Fibroblast of lung (primary cell): ENCODE measurements at places on chromosomes 1 and 21. TPM values are rescaled to one million over a fixed set of nuclear protein-coding genes. Genes with fewer than 3 reads are reported as not detected.

Gene FMO3
- total RNA-seq, result 19.3 and 76.3 TPM in 2 replicates

Gene PKN2
- total RNA-seq, result 22.6 and 28.7 TPM in 2 replicates

Gene TNFAIP8L2
- total RNA-seq, result not detected in 2 replicates

Gene NAV1
- 7.2 and 19.8 TPM in 2 replicates for total RNA-seq

Gene ALX3
- not detected in 2 replicates for total RNA-seq

Gene SPRR2G
- total RNA-seq, result not detected in 2 replicates

Gene PRKAA2
- total RNA-seq, result 4.9 and 7.1 TPM in 2 replicates

Gene KIF17
- total RNA-seq, result 1.3 and 1.8 TPM in 2 replicates

Gene DSCAM
- total RNA-seq, result under 0.01 TPM in 1 of 2 replicates, not detected in the other

Gene CELA2A
- not detected in 2 replicates for total RNA-seq

Gene LCE1D
- total RNA-seq, result not detected in 2 replicates

Gene OR2T33
- not detected in 2 replicates for total RNA-seq

Gene KPRP
- not detected in 2 replicates for total RNA-seq

Gene GPR61
- total RNA-seq, result 0.26 TPM in 1 of 2 replicates, not detected in the other

Gene COL16A1
- total RNA-seq, result 80.3 and 150 TPM in 2 replicates

DNA sequence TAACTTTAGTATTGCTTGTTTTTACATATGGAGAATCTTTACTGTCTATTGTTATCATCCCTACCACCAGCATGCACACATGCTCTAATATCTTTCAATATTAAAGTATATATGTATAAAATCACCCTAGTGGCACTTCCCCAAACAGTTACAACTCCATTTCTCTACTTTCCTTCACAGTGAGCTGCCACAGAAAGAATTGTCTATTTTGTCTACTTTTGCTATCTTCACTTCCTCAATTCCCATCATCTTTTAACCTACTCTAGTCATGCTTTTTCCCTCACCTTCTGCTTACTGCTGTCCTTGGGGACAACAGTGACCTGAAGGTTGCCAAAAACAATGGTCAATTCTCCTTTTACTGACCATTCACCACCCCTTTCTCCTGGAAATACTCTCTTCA is 59.2 kb downstream of the VCAM1 start:
- no peak for DNase-seq

GRCh38 chr1:42932442-42932941 is 26.2 kb downstream of the SLC2A1 start:
- DNase-seq, result no peak

- DNase-seq, result peak; percentile 32
These were observed 3.4 kb downstream of the ZNF326 start for GRCh38 chr1:89998306-89998705.

DNA sequence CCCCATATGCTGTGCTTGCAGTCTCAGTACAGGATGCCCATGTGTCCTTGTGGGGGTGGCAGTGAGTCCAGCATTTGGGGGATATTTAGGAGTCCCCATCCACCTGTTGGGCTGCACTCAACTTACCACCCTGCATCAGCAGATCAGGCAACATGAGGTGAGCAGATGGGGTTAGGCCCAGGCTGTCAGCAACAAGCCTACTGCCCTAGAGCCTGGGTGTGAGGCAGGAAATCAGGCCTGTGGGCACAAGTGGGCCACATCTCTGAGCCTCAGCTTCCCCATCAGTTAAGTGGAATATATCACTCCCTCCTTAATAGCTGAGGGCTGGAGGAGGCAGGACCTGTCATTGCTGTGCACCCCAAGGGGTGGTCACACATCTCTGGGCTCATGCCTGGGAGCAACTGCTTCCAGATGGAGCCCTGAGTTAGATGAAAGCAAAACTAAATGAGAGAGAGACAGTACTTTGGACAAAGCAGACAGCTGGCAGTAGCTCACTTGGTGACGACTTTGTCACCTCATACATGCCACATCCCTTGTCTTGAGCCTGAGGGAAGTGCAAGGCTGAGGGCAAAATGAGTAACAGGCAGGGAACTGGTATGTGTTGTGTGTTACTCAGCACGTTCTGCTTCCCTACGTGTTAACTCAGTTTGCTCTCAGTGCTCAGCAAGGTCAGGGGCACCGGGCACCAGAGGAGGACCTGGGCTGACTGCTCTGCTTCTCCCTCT is 48.4 kb downstream of the TRIM11 start:
- DNase-seq, result no peak

DNA sequence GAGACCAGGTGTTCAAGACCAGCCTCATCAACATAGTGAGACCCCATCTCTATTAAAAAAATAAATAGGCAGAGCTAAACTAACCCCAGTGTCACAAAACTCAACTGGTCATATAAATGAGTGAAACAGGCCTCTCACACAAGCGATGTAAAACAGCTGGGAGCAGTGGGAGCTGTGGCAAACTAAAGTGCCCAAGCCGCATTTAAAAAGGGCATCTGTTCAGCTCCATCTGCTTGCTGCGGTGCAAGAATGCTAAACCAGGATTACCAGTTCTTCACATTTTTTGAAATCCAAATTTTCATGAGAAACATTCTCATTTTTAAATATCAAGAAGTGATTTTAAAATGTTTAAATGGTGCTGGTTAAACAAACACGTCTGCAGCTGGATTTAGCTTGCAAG is 50.0 kb upstream of the WNT2B start:
- DNase-seq, result no peak

- no peak for DNase-seq
These were observed 9.7 kb upstream of the DHX9 start for GRCh38 chr1:182829285-182829932.

GRCh38 chr1:201245082-201245481 is 38.2 kb upstream of the PKP1 start:
- DNase-seq, result no peak

GRCh38 chr1:77412820-77413530 is 131.2 kb downstream of the AK5 start:
- DNase-seq, result no peak

DNA sequence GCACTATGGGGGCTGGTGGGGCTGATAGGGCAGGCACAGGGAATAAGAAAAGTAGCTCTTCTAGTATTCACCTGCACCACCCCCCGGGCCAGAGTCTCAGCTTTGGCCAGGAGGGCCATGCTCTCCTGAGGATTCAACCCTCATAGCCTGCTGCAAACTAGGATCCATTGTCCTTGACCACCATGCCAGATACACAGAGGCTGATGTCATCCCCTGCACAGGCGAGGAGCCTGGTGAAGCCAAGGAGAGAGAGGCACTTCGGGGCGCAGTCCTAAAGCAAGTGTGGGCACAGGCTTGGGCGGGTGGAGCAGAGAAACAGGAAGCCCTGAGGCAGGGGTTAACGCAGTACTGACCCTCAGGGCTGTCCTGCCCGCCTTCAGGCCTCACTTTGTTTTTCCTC is 29.5 kb downstream of the TMEM53 start:
- DNase-seq, result no peak

GRCh38 chr1:232767305-232768074 is 37.7 kb upstream of the MAP10 start:
- DNase-seq, result peak; percentile 90

DNA sequence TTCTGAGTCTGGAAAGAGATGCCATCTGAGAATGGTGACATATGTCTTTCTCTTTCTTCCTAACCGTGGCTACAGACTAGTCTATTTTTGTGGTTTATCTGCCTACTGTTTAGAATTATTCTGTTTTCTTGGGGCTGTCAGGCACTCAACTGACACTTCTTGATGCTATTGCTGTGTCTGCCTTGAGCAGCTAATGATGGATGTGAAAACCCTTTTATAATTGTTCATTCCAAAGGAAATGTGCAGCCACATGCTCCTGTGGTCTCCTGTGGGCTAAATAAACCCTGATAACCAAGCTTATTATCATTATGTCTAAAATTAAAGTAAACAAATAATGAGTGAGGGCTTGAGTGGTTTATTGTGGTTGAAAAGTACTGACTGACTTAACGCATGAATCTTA is 52.7 kb upstream of the CXADR start:
- DNase-seq, result peak; percentile 58

DNA sequence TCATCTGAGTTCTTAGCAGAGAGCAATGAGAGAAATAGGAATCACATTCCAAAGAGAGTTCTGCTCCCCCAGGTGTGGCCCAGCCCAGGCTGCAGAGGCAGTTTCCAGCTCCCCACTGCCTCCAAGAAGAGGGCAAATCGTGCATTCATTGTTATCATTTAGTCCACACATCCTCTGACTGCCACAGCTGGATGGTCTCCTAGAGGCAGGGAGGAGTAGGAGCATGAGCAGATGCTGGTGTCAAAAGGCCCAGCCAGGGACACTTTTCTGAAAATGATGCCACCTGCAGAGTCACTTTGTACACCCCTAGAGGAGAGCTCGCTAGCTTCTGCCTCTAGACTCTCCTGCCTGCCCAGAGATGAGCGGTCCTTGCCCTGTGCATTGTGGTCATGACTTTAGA is 33.6 kb upstream of the GNPAT start:
- no peak for DNase-seq

GRCh38 chr1:112172294-112172882 is 182.9 kb upstream of the KCND3 start:
- DNase-seq, result peak; percentile 27

GRCh38 chr1:58528518-58528917 is 18.0 kb downstream of the OMA1 start:
- DNase-seq, result peak; percentile 67

DNA sequence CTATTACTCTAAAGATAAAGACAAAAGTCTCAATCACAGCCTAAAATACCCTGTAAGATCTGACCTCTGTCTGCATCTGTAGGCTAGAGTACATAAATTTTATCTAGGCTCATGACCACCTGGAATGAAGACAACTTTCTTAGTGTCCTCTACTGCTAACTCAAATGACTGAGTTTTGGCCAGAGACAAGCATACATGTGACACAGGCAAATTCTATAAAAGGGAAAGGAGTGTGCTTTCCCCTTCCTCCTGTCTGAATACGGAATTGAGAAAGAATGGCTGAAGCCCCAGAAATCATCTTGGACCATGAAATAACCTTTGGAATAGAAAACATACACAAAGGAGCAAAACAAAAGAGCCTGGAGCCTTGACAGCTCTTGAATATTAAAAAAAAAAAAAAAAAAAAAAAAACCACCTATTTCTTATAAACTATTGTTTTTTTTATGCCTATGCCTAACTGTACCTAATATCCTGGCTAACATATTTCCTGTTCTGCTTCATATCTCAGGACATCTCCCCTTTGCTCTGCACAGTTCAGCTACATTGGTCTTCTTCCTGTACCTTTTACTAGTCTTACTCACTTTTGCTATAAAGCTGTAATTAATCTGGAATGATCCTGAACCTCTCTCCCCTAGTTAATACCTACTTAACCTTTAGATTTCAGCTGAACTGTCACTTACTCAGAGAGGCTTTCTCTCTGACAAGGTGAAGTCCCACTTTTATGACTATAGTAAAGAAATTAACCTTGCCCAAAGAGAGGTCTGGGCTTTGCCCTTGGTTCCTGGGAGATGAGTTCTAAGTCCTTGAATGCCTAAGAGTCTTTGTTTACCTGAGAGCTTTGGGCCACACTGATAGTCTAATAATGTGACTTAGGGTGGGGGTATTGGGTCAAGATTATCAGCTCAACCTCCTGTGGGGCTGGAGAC is 16.1 kb downstream of the UCHL5 start:
- DNase-seq, result no peak
